ENCODE measurements at places on chromosomes 6 and 20.

DNA sequence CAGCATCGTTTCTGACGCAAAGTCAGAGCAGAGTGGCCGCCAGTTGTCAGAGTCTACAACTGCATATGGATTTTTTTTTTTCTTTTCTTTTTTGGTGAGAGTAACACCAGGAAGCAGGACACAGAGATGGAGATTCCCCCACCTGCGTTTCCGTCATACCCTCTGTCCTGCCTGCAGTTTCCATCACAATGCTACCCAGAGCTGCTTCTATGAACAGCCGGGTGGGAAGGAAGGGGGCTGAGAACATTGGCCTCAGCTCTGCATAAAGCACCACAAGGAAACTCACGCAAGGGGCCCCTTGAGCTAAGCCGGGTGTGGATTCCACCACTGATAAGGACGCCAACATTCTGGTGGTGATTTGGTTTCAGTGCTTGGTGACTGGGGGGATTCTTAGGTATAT is 183.5 kb upstream of the AFDN start:
- DNase-seq, result no peak

GRCh38 chr6:25127076-25127837 is 151.9 kb upstream of the CARMIL1 start:
- DNase-seq, result no peak

DNA sequence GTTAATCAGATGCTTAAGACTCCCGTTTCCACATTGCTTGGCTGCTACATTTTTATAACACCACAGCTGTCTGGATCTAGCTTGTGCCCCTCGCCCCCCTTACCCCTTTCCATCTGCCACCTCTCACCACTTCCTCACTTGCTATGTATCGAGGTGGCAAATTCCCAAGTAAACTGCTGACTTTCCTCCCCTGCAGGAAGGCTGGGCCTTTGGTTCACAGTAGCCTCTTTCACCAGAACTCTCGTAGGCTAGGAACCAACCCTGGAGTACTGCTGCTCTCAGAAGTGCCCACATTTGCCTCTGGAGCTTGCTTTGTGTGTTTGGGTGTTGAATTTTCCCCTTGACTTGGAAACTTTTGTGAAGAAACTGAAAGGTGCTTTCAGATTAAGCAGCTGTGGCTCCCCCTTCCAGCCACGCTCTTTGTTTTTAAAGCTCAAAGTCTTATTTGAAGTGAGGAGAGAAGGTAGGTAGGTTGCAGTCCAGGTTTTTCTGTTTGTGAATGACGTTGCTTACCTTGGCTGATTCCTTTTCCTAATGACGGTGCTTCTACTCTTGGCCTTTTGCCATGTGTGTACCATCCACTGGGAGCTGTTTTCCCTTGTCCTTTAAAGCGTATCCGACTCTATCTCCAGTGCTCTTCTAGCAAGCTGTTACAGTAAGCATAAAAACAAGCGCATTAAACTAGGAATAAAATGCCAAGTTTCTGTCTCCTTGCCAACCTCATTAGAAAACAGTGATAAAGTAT is 90.4 kb downstream of the CARMIL1 start:
- peak; percentile 16 for DNase-seq

- no peak for DNase-seq
These were observed 106.2 kb upstream of the ARMC2 start for GRCh38 chr6:108742041-108742440.

- DNase-seq, result no peak
These were observed 275.9 kb downstream of the FOXC1 start for GRCh38 chr6:1885576-1886011.

DNA sequence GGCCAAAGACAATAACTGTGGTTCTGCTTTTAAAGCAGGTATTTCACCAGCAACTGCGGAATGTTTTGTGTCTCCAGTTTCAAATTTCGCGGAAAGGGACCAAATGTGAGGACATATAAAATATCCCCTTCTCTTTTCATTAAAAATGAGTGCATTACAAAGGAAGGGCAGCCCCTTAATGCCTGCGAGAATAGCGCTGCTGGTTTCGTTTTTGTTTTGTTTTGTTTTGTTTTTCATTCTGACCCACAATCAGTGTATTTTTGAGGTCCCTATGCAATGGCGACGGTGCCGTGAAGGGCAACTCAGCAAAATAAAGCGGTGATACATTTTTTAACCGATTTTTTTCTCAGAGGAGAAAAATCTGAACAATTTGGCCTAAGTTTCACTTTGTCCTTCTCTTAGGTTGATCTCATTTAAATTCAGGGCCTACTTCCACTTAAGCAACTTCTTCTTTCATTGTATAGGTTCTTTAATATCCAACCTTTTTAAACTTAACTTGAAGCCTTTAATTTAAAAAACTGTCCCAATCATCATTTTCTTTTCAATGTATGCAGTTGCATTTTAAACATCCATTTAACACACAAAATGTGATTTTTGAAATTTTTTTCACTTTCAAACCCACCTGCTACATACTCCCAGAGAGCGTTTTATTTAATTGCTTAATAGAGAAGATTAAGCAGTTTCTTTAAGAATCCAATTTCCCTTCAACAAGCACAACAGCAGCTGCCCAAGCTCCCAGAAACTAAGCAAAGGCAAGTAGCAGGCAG is 2.9 kb upstream of the HIVEP2 start:
- no peak for DNase-seq

DNA sequence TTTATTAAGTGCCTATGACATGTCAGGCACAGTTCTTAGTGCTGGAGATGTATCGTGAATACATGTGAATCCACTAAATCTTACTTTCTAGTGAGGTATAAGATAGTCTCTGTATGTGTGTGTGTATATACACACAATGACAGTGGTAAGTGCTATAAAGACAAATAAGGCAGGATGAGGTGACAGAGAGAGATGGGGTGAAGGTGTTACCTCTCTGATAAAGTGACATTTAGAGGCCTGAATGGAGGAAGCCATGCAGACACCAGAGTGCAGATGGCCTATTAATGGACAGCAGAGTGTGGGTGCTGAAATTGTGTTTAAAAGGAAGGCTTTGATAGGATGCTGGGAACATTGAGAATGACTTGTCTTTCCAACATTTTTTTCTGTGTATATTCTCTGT is 454.3 kb downstream of the CDC5L start:
- no peak for DNase-seq

GRCh38 chr20:62782149-62782892 is 14.0 kb upstream of the MRGBP start:
- DNase-seq, result no peak

- no peak for DNase-seq
These were observed 45.5 kb upstream of the RNF146 start for GRCh38 chr6:127221201-127221600.

DNA sequence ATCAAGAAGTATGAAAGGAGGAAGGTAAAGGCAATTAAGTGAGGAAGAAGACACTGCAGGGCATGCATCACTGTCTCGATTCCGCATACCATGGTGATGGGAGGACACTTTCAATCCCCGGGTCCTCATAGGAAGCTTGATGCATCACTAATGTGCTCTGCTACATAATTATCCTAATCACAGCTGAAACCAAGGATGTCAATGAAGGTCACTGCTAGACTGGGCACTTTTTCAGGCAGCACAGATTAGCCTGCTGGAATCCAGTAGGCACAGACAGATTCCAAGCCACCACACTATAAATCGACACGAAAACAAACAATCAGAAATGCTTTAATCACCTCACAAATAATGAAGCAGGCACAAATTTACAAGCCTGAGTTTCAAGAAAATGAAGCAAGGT is 206.7 kb downstream of the KIF16B start:
- no peak for DNase-seq

DNA sequence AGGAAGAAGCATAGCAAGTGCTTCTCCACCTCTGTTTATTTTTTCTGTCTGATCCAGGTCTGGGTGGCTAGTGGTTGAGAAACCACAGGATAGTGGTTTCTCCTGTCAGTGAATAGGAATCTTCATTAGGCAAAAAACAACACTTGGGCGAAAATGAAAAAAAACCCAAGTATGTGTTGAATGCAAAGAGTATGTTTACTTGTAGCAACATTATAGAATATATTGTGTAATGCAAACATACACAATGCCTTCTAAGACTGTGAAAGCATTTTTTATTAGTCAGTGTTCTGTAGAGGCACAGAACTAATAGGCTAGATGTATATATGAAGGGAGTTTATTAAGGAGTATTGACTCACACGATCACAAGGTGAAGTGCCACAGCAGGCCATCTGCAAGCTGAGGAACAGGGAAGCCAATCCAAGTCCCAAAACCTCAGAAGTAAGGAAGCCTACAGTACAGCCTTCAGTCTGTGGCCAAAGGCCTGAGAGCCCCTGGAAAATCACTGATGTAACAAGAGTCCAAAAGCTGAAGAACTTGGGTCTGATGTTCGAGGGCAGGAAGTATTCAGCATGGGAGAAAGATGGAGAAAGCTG is 111.1 kb downstream of the UST start:
- peak; percentile 80 for DNase-seq

GRCh38 chr20:47764154-47764733 is 21.0 kb downstream of the SULF2 start:
- no peak for DNase-seq

DNA sequence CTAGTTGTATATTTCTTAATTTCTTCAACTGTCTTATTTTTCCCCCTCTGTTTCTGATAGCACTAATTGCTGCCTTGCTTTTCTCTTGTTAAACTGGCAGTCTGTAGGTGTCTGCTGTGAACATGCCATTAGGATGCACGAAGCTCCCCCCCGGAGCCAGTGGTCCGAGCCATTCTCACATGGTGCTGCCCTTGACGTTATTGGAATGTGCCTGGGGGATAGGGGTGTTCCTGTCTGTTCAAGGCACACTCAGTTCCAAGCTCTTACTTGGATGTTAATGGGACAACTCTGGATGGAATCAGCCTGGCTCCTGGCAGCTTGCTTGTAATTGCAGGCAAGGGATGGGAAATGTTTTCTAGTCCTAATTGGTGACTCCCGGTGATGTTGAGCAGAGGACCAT is 68.4 kb downstream of the RREB1 start:
- DNase-seq, result peak; percentile 35

- no peak for DNase-seq
These were observed 29.4 kb upstream of the KIAA1586 start for GRCh38 chr6:57017069-57017468.

- no peak for DNase-seq
These were observed 365.3 kb downstream of the RNF144B start for GRCh38 chr6:18752278-18753068.

DNA sequence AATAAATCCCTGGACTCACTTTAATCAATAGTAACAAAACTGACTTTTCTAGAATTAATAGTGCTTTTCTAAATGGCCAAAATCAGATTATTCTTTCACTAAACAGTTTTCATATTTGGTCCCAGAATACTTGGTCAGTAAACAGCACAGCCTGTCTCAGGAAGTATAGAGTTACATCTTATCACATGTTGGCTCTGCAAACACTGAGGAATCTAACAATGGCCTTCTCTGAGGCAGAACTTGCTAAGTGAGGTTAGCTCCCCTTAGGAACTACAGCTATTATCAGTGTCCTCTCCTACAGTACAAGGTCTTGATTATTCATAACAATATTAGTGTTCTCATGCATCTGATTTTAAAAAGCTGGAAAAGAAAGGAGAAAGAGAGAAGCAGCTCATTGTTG is 1622.8 kb downstream of the HACE1 start:
- no peak for DNase-seq

GRCh38 chr20:59804347-59804746 is 129.1 kb downstream of the SYCP2 start:
- DNase-seq, result no peak

DNA sequence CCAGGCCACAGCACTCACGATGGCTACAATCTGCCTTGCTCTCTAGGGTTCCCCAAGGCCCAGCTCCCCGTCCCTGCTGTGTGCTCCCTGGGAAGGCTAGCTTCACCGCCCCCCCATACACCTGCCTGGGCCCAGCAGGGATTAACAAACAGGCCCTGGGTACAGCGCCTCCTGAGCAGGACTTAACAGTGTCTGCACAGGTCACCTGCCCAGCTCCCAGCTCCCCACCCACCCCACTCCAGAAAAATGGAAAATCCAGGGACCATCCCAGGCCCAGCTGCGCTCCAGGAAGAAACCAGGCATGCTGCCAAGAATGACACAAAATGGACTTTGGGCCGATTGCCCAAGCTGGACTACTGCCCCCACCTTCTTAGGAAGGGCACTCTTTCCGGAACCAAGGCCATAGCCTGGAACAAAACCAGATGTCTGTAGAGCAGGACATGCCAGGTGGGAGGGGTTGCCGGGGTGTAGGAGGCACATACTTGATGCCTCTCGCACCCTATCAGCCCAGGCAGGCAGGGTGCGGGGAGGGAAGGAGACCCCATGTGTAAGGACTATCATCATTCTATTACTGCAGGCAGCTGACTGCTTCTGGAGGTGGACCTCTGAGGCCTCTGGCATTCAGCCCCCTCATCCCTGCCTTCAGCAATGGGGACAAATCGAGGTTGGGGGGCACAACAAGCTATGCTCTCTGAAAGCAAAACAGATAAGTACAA is 104.9 kb downstream of the SNX5 start:
- DNase-seq, result no peak

DNA sequence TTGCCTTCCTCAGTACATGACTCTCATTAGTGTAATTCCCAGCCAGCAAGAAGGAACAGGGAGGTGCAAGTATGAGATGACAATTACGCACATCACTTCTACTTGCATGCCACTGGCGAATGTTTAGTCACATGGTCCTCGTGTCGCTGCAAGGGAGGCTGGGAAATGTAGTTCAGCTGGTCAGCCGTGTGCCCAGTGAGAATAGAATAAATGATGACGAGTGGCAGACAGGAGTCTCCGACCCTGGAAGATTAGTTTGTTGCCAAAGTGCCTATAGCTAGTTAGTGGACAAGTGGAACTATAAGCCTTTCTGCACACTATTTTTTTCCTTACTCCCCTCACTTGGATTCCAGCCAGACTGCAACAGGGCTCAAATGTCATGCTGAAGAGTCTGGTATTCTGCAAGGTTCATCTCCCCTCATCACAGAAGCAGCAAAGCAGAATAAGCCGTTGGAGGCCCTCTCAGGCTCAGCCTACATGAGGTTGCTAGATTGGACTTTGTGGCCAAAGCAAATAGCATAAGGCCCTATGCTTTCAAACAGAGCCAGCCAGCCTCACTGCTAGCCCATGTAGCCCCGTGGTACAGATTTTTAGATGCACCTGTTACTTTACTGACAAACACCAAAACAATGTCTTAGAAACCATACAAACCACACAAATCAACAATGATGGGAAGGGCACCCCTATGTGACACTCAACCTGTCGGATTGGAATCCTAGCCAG is 9.7 kb downstream of the LINC00237 start:
- DNase-seq, result no peak

DNA sequence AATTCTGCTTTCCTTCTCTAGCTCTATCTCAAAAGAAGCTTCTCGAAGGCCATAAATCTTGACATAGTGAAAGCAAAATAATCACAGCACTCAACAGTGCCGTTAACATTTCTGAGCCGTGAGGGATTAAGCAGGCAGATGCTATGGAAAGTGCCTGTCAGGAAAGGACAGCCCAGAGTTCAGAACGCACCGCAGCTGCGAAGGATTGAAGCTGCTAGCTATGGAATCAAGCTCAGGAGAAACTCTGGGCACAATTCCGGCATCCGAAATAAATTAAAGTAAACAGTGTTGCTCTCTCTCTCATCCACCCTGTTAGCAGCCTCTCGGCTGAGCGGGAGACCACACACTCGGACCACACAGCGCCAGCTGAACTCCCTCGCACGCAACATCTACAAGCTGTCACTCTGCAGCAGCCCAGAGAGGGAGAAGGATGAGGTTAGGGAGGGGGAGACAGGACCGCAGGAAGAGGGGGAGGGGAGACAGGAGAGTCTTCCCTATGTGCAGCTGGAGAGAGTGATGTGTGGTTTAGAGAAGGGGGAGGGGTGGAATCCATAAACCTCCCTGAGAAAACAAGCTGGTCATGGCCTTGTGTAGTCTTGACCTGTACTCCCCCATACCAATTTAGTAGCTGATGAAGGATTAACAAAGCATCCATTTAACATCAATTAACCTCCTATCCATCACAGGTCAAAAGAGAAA is 9.0 kb downstream of the EXOC2 start:
- peak; percentile 68 for DNase-seq

- no peak for DNase-seq
These were observed 17.1 kb upstream of the DEFB113 start for GRCh38 chr6:49986551-49986950.

Measured in GM03348 (cell line).